ENCODE measurements at places on chromosomes 6 and 20. TPM values are rescaled to one million over a fixed set of nuclear protein-coding genes. Genes with fewer than 3 reads are reported as not detected.

EGFL8 gene
- 1.5 TPM for total RNA-seq

- DNase-seq, result no peak
These were observed 50.2 kb downstream of the HDAC2 start for GRCh38 chr6:113920663-113921267.

DNA sequence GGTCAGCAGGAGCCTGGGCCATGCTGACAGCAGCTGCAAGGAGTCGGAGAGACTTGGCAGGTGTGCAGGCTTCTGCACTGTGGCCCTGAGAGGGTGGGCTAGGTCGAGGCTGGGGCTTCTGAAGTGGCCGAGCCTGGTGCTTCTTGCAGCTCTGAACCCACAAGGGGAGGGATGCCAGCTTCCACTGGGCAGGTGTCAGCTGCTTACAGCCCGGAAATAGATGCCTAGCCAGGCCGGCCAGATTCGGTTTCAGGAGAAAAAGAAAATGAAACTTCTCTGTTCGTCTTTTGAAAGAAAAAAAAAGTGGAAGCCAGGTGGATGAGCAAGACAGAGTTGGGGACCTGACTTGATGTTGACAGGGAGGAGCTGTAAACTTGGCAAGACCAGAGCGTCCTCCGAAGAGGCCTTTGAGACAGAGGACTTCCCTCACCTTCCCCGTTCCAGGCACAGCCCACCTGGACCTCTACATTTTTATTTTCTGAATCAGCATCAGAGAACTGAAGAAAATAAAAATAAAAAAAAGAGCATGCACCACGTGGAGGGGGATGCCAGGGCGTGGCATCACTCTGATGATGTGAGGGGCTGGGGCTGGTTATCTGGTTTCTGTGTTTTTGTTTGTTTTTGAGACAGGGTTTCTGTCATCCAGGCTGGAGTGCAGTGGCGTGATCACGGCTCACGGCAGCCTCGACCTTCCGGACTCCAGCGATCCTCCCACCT, at the start of gene ZBP1:
Gene ZBP1, minus strand, starts transcription at position 153 of the 717 bp plus-strand sequence. Its CDS starts 131 bp downstream, at position 22.
- no peak for DNase-seq

KCNK17 gene
- total RNA-seq, result not detected

GRCh38 chr6:45021676-45022075, 306.5 kb upstream of the RUNX2 start:
- no peak for DNase-seq

GRCh38 chr6:33237741-33238140, 29.4 kb downstream of the RING1 start:
- no peak for DNase-seq

All from Caki2 (cell line).